Activated CD8-positive, alpha-beta memory T cell treated with anti-CD3 and anti-CD28 coated beads for 4 hours (primary cell): ENCODE measurements at places on chromosomes 13 and 19.

- DNase-seq, result no peak
These were observed 4.6 kb downstream of the CPAMD8 start for GRCh38 chr19:17021793-17022590.

GRCh38 chr19:18437491-18438330 is at the start of gene ISYNA1:
Gene ISYNA1, minus strand, starts transcription at chr19:18438133. Its CDS starts 154 bp downstream, at chr19:18437979.
- peak; percentile 55 for DNase-seq

DNA sequence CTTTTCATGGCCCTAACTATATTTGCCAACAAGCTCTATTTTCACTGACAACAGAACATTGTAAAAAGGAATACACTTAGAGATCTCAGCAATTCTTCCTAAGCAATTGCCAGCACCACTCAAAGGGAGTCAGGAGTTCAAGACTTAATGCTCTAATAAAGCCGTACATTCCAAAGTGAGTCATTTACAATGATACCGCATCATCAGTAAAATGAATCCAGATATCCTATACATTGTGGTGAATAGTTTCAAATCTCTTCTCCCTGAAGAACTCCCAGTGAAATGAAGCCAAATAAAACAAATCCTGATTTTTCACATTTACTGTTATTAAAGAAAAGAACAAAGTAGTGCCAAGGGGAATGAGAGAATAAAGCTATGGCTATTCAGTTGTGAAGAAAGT is 2898.7 kb upstream of the PCDH20 start:
- no peak for DNase-seq

GRCh38 chr19:7010722-7011593 is 10.3 kb downstream of the MBD3L2B start:
- no peak for DNase-seq

DNA sequence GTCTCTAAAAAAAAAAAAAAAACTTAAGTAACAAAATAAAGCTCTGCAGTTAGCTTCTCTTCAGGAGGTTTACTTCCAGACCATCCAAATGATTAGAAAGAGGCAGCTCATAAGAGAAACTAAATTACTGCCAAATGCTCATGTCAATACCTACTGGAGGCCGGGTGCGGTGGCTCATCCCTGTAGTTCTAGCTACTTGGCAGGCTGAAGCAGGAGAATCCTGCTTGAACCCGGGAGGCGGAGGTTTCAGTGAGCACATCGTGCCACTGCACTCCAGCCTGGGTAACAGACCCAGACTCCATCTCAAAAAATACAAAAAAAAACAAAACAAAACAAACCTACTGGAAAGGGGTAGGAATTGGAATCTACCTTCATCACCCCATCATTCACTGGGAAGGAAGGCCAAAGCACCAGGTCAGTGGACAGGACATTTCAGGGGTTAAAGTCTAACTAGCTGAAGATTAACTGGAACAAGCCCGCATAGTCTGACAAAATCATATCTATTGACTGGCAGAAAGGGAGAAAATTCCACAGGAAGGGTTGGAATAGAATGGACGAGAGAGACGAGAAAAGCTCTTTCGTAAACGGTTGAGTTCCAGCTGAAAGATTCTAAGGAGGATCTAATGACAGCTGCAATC is 1.3 kb downstream of the ZFP14 start:
- DNase-seq, result no peak

DNA sequence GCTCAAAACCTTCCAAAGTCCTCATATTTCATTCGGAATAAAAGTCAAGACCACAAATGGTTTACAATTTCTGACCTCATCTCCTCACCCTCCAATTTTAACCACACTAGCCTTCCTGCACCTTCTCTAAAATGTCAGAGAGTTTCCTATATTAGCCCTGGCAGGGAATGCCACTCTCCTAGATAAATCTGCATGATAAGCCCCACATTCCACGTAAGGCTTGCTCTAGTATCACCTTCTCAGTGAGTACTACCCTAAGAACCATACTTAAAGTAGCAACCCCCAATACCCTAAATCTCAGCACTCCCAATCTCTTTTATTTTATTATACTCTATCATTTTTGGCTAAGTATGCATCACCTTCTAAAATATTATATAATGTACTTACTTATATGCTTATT is 100.5 kb upstream of the SLITRK5 start:
- DNase-seq, result no peak

- no peak for DNase-seq
These were observed 33.4 kb upstream of the KLF5 start for GRCh38 chr13:73025217-73026012.

GRCh38 chr13:79423801-79424642 is 18.0 kb upstream of the RBM26 start:
- no peak for DNase-seq

GRCh38 chr13:109271555-109272541 is 514.5 kb downstream of the IRS2 start:
- no peak for DNase-seq

DNA sequence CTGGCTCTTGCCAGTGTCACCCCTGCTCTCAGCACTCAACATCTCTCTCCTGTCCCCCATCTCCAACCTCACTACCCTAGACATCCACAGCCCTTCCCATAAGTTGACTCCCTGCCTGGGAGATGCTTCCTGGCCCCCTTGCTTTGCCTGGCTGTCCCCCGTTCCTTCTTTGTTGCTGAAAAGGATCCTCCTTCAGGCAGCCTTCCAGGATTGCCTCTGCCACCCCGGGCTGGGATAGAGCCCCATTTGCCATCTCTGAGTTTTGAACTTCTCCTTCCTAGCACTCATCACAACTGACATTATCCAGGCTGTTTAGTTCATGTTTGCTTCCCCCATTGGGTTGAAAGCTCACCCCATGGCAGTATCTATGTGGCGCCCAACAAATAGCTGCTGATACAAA is 20.0 kb downstream of the CPAMD8 start:
- no peak for DNase-seq

GRCh38 chr13:75607447-75607846 is 28.7 kb upstream of the LMO7 start:
- DNase-seq, result no peak

GRCh38 chr19:2648528-2648937 is 54.0 kb downstream of the GNG7 start:
- peak; percentile 43 for DNase-seq

DNA sequence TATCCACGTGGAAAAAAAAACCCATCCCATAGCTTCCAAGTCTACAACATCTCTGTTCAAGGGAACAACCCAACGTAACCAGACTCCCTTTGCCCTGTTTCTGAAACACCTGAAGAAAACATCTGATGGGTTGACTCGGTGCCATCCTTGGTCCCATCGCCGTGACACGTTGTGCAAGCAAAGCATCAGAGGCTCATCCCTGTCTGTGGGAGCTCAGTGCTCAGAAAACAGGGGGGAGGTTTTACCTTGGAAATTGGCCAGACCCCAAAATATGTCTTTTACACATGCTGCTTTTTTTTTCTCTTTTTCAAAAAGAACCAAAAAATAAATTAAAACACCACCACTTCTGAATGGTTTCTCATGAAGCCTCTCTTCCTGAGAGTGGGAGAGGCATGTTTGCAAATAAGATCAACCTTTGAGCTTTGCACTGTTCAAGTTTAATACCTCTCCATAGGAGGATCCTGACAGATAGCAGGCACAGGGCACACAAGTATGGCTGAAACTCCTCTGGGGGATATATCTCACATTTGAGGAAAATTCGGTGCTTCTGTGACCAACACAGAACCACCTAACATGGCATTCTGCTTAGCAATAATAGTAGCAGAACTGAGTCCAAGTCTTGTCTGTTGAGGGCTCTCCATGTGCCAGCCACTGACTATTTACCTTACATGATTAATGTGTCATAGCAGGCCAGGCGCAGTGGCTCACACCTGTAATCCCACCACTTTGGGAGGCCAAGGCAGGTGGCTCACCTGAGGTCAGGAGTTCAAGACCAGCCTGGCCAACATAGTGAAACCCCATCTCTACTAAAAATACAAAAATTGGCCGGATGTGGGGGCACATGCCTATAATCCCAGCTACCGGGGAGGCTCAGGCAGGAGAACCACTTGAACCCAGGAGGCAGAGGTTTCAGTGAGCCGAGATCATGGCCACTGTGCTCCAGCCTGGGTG is 7.0 kb upstream of the PVR start:
- no peak for DNase-seq
